ENCODE measurements at places on chromosomes 2 and 18.

DNA sequence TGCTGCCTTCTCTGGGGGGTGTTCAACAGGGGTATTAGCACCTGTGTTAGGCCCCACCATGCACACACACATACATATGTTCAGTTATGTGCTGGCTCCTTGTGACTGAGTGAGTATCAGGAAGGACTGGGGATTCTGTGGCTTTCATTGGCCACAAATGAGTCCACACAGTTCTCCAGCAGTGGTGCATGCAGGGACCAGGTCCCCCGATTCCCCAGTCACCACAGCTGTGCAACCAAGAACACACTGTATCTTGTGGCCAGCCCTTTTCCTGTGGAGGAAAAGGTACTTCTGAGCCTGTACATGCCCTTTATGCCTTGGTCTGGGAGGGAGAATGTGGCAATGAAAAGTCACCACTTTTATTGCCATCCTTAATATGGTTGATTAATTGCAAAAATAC, 74.9 kb upstream of the KLF7 start:
- no peak for DNase-seq

DNA sequence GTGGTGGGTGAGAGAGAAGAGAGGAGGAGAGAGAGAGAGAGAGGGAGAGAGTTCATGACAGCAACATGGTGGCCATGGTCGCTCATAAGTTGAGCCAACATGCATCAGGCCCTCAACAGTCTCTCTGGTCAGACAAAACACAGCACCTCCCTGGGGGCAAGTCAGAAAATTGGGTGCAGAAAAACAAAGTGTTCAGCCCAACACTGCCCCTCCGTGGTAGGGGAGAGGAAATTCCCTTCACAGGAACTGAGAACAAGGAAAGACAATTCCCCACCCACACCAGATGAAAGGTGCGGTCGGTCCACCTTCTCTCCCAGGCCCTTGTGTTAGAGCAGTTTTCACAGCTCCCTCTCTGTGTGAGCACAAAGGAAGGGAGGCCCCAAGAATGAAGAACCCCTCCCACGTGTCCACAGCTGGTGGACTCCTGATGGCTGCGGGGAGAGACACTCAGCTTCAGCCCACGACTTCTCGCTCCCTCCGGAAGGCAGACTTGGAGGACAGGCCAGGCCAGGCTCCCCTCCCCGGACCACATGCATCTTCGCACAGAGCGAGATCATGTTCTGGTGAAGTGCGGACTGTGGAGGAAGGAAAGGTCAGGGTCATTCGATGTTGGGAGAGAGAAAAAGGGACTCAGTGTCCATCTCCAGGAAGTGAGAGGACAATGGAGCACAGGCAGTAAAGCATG, 181.7 kb downstream of the ANAPC1 start:
- DNase-seq = no peak

DNA sequence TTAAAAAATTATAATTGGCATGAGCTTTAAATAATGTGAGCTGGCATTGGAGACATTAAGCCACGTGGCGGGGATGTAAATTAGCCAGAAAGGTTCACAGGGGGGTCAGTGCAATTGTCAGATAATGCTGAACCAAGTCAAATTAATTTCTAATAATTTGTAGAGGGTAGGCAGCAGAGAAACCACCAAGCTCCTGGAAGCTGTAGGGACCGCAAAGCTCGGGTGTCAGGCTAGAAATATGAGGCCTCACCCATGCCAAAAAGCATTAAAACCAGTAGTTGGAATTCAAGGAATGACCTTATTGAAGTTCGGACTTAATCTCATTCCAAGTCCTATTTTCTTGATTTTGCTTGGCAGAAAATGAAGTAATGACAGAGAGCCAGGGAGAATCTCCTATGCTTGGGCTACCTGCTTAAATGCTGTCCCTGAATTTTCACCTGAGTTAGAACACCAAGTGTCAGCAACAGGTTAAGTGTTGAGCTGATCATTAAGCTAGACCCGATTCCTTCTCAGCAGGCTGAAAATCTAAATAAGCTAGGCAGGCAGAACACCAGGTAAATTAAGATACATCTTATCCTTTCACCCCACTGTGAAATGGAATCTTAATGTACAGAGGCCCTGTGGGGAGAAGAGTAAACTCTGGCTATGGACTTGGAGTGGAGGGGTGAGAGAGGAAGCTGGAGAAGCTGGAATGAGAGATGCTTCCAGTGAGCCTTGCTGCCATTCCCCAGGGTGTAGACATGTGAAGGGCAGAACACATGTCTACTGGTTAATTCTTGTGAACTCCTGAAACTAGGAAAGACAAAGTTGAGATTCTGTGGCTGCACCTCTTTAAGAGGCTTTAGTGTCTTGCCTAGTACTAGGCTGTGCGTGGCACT, 520.0 kb downstream of the SLC4A3 start:
- no peak for DNase-seq

GRCh38 chr2:88687384-88687783, 4.1 kb upstream of the RPIA start:
- DNase-seq = no peak

DNA sequence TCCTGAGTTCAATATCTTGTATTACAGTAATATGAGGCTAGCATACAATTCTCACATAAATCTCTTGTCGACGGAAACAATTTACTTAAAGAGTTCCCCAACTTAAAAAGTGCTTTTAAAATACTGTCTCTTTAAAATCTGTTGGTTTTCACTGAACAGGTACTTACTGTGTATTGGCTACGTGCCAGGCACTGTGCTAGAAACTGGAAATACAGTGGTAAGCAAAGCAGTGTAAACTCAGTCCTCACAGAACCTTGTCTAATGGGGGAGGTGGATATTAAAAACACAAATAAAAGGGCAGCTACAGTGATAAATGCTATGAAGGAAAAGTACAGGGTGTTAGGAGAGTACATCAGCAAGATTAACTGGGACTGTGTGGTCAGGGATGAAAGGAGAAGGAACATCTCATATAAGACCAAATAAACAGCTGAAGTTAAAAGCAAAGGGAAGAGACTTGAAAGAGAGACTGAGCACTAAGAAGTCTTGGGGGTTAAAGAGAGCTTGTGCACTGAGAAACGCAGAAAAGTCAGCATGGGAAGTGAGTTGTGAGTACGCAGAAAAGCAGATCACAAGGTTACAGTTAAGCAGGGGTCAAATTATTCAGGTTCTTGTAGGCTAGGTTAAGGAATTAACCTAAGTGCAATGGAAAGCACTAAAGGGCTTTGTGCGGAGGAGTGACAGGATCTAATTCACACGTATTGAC, 52.5 kb downstream of the USP40 start:
- no peak for DNase-seq

GRCh38 chr18:12287131-12287681, 20.8 kb upstream of the TUBB6 start:
- no peak for DNase-seq

- DNase-seq = no peak
Measured at GRCh38 chr2:84833481-84834150, 47.3 kb downstream of the TRABD2A start.

- DNase-seq = no peak
Measured at GRCh38 chr2:219856602-219857001, 229.2 kb downstream of the SLC4A3 start.

- no peak for DNase-seq
Measured at GRCh38 chr2:185970148-185970852, 231.7 kb downstream of the FSIP2 start.

GRCh38 chr2:197071213-197071612, 144.7 kb upstream of the PGAP1 start:
- no peak for DNase-seq

DNA sequence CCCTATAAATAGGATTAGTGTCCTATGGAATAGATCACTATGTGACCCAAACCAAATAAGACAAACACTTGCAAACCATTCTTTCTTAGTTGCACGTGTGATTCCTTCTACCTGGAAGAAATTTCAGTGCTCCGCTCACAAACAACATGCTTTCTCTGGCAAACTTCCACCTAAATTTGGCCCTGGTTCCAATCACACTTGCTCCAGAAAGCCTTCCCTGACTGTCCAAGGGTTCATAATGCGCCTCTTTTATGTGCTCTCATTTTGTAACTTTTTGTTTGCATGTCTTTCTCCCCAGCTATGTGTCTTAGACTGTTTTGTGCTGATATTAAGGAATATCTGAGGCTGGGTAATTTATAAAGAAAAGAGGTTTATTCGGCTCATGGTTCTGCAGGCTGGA, 69.8 kb downstream of the GRB14 start:
- DNase-seq = no peak

GRCh38 chr2:20062615-20063545, 11.5 kb upstream of the LAPTM4A start:
- DNase-seq = no peak

DNA sequence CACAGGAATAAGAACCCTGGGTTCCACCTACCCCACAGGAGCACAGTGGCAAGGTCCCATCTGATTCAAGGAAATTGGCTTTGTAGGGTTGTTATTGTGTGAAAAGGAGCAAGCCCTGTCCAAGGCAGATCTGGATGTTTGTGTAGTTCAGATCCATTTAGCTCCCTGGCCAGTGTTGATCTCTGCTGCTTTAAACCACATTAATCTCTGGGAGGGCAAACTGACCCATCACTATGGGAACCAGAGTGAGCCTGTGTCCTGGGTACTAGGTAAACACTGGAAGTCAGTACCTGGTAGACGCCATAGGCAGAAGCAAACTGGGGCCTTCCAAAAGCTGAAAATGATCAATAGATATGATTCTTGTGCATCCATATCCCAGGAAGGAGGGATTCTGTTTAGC, 271.5 kb upstream of the EPAS1 start:
- DNase-seq = no peak

DNA sequence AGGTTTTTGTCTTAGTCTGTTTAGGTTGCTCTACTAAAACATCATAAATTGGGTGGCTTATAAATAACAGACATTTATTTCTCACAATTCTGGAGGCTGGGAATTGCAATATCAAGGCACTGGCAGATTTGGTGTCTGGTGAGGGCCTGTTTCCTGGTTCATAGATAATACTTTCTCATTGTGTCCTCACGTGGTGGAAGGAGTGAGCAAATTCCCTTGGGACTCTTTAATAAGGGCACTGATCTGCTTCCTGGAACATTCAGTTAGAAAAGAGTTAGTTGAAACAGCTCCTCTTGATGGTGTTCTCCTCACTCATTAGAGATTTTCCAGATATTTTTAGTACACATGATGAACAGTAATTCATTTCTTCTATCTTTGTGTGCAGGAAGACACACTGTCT, 22.3 kb downstream of the COL4A3 start:
- DNase-seq = no peak

GRCh38 chr2:217804338-217804737, 198.5 kb downstream of the TNS1 start:
- no peak for DNase-seq

- no peak for DNase-seq
Measured at GRCh38 chr2:190515687-190516086, 18.8 kb downstream of the NEMP2 start.

GRCh38 chr18:5975111-5976002, 80.0 kb upstream of the TMEM200C start:
- no peak for DNase-seq

DNA sequence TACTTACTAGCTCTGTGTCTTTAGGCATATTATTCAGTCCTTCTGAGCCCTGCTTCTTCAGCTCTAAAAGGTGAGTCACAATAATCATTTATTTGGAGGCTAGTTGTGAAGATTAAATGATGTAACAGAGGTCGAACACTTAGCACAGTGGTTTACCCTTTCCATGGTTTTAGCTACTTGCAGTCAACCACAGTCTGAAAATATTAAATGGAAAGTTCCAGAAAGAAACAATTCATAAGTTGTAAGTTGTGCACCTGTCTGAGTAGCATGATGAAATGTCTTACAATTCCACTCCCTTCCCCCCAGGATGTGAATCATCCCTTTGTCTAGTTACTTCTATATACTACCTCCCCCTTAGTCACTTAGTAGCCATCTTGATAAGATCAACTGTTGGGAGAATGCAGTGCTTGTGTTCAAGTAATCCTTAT, 217.6 kb upstream of the THUMPD2 start:
- no peak for DNase-seq

DNA sequence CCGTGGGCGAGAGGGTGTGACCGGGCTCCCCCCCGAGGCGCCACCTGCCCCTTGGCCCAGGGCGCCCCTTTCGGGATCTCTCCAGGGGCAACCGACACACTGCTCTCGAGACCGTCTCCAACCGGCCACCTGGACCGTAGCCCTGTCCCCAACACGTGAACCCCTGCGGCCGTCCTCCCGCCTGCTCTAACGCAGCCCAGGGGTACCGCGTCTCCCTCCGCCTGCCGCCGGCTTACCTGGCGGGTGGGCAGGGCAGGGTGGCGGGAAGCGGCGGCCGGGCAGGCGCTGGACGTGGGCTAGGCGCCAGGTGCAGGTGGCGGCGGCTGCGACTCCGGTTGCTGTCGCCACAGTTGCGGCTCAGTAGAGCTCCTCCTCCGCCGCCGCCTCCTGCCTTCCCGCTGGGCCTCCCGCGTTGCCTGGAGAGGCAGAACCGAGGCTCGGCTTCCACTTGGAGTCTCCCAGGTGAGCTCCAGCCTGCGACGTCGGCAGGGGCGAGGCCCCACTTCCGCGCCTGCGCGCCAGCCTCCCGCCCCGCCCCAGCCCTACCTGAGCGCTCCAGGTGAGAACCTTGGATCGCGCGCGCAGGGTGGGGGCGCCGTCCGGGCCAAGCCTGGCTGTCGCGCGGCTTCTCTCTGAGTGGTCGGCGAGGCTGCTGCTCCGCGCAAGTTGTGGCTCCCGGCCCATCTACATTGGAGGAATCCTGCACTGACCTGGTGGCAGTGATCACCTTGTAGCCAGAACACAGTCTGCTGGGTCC, at the start of gene GALNT3:
TSS of gene GALNT3 (minus strand) at position 469 of the 757 bp plus-strand sequence. CDS start 23,547 bp downstream, outside the sequence.
- no peak for DNase-seq

- no peak for DNase-seq
Measured at GRCh38 chr2:24827321-24828237, 34.4 kb downstream of the CENPO start.

GRCh38 chr18:77162580-77162979, 30.0 kb upstream of the MBP start:
- no peak for DNase-seq

DNA sequence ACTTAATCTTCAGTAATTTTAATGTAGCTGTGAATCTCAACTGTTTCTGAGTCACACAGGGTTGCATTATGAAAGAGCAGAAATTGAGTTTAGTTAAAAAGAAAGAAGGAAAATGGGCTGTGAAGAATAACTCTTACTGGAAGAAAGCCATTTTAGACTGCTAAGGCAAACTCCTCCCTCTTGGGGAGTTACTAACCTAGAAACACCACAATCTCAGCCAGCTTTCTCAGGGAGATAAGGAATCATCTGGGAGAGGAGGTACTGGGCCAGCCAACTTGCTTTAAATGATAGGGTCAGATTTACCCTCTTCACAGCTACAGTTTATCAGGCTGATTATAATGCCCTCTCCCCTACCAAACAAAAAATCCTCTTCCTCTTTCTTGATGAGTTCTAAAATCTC, 119.5 kb downstream of the CCDC148 start:
- no peak for DNase-seq

GRCh38 chr2:178208336-178208735, 14.0 kb downstream of the OSBPL6 start:
- DNase-seq = no peak

- no peak for DNase-seq
Measured at GRCh38 chr2:64613276-64613675, 40.4 kb downstream of the SERTAD2 start.

- no peak for DNase-seq
Measured at GRCh38 chr2:58101500-58101899, 54.9 kb downstream of the VRK2 start.
